ENCODE measurements at places on chromosomes 12 and 14.
A peak's percentile ranks its signal among the peaks of the same experiment; 100 is the strongest.

GRCh38 chr14:92785667-92786426, 8.3 kb upstream of the GOLGA5 start:
- no peak for DNase-seq

DNA sequence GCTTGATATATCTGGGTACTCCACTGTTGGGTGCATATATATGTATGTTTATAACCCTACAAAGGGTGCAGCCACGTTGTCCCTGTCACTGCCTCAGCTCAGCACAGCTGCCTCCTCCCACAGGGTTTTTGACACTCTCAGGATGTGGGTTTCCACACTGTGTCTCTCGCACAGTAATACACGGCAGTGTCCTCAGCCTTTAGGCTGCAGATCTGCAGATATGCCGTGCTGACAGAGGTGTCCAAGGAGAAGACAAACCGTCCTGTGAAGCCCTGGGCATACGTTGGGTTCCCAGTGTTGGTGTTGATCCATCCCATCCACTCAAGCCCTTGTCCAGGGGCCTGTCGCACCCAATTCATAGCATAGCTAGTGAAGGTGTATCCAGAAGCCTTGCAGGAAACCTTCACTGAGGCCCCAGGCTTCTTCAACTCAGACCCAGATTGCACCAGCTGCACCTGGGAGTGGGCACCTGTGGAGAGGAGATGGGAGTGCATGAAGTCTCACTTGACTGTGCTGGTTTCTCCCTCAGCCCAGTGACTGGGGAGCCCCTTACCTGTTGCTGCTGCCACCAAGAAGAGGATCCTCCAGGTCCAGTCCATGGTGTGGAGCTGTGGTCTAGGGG, 498.7 kb downstream of the TMEM121 start:
- DNase-seq = peak; percentile 32

GRCh38 chr14:99674064-99674650, 9.9 kb upstream of the CYP46A1 start:
- DNase-seq = no peak

- no peak for DNase-seq
Measured at GRCh38 chr14:79949906-79950305, 261.4 kb downstream of the DIO2 start.

DNA sequence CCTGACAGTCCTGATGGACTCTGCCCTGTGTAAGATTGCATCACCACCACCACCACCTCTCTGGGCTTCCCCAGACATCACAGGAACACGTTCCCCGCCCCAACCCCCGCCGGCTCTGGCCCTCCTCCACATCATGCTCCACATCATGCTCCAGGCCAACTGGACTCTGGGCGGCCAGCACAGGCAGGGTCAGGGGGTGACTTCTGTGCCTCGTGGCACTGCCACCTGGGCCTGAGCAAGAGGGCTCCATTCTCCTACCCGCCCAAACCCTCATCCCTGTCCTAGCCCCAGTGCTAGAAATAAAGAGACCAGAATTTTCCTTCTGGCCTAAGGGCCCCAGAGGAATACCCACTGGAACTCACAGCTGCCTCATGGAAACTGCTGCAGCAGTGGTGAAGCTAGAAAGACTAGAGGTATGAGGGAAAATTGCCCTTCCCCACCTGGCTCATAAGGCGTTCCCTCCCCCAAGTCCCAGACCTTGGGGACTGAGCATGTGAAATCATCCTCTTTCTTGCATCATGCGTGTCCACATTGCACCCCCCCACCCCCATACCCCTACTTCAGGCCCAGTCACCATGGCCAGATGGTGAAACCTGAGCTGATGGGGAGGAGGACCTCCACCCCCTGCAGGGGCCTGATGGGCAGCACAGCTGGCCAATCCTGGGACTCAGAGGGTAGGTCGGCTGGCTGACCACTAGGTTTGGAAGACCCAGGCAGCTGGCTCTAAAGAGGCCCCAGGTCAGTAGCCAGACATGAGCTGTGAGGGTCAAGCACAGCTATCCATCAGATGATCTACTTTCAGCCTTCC, at the start of gene INHBE:
Gene INHBE (plus strand): TSS at position 742 of the 808 bp plus-strand sequence. CDS start 230 bp downstream, outside the sequence.
- peak; percentile 81 for DNase-seq

- no peak for DNase-seq
Measured at GRCh38 chr12:7934889-7935492, 996 bp downstream of the SLC2A3 start.

DNA sequence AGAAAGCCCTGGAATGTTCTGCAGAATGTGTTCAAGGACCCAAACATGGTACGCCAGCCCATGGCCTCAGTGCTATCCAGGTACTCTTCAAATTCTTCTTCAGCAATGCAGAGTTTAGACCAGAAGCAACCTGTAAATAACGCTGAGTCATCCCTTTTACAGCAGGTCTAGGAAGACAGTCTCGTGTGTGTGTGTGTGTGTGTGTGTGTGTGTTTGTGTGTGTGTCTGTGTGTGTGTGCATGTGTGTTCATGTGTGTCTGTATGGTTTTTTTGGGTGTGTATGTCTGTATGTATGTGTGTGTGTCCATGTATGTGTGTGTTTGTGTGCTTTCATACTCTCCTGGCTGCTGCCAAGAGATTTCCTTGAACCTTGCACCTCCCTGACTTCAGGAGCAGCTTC, 60.1 kb upstream of the RFX4 start:
- no peak for DNase-seq

DNA sequence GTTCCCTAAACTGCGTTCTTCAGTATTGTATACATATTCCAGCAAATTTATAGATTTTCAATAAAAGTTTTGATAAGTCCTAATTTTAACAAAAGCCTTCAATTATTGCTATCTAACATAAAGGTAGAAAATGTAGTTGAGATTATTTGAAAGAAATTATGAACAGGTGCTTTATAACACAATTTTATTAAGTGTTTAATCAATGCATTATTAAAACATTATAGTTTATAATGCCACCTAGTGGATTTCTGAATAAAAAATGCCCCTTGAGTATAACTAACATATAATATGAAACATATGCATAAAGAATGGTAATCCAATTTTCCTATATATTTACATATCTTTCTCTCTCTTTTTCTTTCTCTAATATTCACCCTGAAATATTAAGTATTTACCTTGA, 515.3 kb downstream of the SLC6A15 start:
- no peak for DNase-seq

- no peak for DNase-seq
Measured at GRCh38 chr14:103393676-103394626, 8.7 kb downstream of the MARK3 start.

GRCh38 chr14:23437133-23438100, 2.0 kb upstream of the MYH7 start:
- no peak for DNase-seq

GRCh38 chr14:102090713-102091112, 3.9 kb upstream of the HSP90AA1 start:
- DNase-seq = no peak

- DNase-seq = no peak
Measured at GRCh38 chr12:26268841-26269561, 73.6 kb downstream of the SSPN start.

DNA sequence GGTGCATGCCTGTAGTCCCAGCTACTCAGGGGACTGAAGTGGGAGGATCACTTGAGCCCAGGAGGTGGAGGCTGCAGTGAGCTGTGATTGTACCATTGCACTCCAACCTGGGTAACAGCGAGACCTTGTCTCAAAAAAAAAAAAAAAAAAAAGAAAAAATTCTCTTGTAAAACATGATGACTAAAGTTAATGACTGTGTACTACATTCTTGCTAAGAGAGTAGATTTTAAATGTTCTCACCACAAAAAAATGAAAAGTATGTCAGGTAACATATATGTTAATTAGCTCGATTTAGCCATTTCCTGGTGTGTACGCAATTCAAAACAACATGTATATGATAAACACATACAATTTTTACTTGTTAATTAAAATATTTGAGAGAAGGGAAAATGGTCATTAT, 480.7 kb upstream of the RGS6 start:
- no peak for DNase-seq

DNA sequence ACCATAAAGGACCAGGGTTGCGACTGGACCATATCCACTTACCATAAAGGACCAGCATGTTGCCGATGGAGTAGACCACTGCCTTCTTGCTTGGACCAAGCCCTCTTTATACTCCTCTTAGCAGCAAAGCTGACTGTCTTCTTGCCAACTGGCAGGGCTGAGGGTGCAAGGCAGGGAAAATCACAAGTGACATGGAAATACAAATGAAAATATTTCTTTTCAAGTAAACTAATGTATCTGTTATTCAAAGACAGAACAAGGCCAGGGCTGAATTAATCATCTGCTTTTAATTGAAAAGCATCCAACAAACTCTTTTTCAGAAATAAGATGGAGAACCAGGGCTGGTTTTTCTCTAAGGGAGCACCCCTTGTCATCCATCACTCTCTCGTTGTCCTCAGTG, at the start of gene CELA1:
Gene CELA1 (minus strand): TSS at position 99 of the 400 bp plus-strand sequence. CDS start 41 bp downstream, at position 58.
- no peak for DNase-seq

- no peak for DNase-seq
Measured at GRCh38 chr14:105034315-105035039, 13.6 kb upstream of the CDCA4 start.

GRCh38 chr12:12803186-12803585, 10.0 kb upstream of the DDX47 start:
- DNase-seq = peak; percentile 21

- DNase-seq = no peak
Measured at GRCh38 chr12:96495841-96496545, 6.6 kb downstream of the CFAP54 start.

DNA sequence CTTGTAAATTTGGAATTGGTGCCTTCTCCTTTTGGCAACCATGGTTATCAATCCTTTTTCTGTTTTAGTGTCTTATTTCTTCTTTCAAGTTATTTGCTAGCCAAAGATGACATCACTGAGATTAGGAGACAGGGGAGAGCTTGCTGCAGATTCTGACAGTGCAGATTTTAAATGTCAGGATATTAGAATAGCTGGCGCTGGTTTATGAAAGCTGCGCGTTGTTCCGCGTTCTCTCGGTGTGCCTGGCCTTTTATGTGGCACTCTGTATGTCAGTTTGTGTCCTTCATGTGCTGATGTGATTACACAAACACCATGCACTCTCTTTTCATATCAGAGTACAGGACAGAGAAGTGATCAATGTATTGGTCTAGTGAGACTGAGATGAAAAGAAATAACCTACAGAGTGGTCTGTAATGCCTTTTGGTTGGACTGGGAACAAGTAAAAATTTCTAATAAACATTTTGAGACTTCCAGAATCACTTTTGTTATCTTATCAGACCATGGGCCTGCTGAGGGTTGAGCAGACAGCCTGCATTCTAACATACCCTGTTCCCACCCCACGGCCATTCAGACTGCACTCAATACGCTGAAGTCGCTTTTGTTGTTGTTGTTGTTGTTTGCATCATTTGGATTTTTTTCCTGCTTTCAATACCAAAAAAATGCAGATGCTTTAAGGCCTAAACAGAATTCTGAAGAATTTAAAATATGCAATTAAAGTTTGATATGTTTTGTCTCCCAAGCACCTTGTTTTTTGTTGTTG, 49.7 kb upstream of the TRAF3 start:
- no peak for DNase-seq

DNA sequence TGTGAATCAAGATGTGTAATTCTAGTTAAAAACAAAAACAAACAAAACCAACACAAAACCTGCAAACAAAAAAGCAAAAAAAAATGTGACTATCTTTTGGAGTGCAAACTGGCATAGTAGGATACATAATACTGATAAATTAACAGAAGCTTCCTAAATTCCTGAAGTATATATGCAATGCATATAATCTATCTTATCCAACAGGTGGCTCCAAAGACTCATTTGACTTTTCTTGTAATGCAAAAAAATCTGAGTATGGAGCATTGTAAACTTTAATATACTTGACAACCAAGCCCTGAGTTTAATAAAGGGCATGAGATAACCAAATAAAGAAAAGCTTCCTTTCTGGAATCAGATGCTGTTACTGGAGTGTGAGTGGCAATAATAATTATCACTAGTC, 1003.6 kb downstream of the FSCB start:
- DNase-seq = no peak
